A172 (cell line): ENCODE measurements at places on chromosomes 12 and 14.

- no peak for DNase-seq
Measured at GRCh38 chr12:115811045-115811444, 466.4 kb downstream of the MED13L start.

DNA sequence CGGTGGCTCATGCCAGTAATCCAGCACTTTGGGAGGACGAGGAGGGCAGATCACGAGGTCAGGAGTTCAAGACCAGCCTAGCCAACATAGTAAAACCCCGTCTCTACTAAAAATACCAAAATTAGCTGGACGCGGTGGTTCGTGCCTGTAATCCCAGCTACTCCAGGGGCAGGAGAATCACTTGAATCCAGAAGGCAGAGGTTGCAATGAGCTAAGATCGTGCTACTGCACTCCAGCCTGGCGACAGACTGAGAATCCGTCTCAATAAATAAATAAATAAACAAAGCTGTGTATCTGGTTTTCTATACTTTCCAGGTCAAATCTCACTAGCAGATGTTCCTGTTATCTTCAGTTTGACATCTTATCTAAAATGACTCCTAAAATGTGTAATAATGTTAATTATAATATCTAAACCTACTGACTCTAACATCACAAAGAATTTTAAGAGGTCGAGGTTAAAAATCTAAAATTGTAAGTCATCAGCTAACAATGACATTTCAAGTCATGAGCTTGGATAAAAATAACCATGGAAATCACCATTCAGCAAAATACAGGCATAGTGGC lies 2.4 kb upstream of the SRP54 start:
- DNase-seq: no peak

GRCh38 chr12:5395443-5396271 lies 36.3 kb upstream of the NTF3 start:
- no peak for DNase-seq

GRCh38 chr14:93956514-93957332 lies 19.6 kb downstream of the ASB2 start:
- DNase-seq: no peak

GRCh38 chr14:94747739-94748138 lies 22.2 kb downstream of the GSC start:
- DNase-seq: no peak

DNA sequence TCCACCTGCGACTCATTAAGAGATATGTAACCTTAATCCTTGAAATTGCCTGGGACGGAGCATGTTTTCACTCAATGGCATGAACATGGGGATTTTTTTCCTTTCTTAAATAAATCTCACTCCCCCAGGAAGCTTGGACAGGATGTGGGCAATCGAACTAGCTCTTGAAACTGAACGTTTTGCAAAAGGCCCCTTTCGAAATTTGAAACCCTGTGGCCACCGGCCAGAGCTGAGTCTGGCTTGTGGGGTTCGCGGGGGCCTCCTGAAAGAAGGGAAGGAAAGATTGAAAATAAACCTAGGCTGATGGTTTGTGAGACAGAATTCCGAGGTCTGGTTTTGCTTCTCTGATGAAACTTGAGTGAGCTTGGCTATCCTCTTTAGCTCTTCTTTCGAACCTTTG lies 101.4 kb upstream of the RTL1 start:
- no peak for DNase-seq

GRCh38 chr12:42124764-42125387 lies 19.8 kb downstream of the GXYLT1 start:
- DNase-seq: no peak

DNA sequence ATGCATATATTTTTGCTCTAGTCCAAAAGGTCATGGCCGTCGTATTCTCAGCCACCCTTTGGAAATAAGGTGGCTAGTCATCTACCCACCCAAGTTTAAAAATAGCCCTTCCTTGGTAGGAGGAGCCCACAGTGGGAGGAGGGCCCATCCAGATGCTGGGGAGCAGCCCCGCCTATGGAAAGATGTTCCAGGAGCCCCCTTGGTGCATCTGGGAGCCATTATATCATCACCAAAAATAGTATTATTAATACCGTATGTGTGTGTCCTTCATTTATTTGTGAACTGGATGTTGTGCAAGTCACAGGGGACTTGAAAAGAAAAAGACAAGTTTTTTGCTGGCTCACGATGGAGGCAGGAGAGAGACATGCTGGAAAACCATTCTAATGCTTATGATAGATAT lies 34.0 kb downstream of the EMP1 start:
- DNase-seq: no peak

DNA sequence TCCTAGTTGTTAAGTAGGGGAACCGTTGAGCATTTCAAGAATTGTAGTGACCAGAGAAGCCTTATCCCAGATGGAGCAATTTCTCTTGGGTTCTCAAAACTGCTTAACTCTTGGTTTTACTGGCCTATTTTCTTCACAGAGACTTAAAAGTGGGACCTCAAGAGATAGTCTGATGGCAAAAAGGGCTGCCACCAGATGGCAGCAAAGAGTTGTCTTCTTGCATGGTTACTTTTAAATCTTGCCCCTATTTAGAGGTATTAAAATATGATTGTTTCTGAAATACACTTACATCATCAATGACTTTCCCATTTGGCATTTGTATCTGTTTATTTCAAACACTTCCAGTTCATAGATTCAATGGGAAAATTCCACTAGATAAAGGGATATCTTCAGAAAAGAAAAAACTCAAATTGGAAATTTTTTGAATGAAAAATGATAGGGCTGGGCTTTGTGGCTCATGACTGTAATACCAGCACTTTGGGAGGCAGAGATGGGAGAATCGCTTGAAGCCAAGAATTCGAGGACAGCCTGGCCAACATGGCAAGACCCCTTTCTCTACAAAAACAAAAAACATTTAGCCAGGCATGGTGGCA lies 69.9 kb upstream of the CNTN1 start:
- peak; percentile 47 for DNase-seq
